Caco-2 (cell line): ENCODE measurements at places on chromosomes 3 and 15. TPM values are rescaled to one million over a fixed set of nuclear protein-coding genes. Genes with fewer than 3 reads are reported as not detected.

DNA sequence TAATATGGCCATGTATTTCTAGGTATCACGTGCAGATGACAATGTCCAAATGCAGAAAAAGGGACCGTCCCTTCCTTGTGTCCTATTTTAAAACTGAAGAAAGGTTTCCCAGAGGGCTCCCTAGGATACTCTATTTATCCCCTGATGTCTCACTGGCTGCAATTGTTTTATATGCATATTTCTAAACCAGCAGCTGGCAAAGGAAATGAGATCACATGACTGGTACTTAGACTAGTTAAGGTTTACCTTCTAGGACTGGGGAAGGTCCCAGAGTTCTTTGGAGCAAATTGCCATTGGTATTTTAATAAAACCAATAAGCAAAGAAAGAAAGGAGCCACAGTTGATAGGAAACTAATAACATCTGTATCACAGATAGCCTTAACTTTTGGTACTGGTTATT lies 29.5 kb downstream of the GTF2E1 start:
- peaks cover 1% of the 10 kb centered on the region; the same call in 1 of the 2 replicates for H3K36me3 ChIP-seq
- H3K4me3 ChIP-seq, result no peak overlapping the region
- H3K4me1 ChIP-seq, result peaks cover 1% of the 10 kb centered on the region; the same call in 1 of the 2 replicates

GRCh38 chr3:9097495-9097894 lies 134.2 kb upstream of the RAD18 start:
- no peak for DNase-seq
- no peak overlapping the region for H3K27ac ChIP-seq
- H3K27me3 ChIP-seq, result no peaks in the 10 kb centered on the region
- no peak overlapping the region for H3K4me3 ChIP-seq
- no peaks in the 10 kb centered on the region for H3K36me3 ChIP-seq

DNA sequence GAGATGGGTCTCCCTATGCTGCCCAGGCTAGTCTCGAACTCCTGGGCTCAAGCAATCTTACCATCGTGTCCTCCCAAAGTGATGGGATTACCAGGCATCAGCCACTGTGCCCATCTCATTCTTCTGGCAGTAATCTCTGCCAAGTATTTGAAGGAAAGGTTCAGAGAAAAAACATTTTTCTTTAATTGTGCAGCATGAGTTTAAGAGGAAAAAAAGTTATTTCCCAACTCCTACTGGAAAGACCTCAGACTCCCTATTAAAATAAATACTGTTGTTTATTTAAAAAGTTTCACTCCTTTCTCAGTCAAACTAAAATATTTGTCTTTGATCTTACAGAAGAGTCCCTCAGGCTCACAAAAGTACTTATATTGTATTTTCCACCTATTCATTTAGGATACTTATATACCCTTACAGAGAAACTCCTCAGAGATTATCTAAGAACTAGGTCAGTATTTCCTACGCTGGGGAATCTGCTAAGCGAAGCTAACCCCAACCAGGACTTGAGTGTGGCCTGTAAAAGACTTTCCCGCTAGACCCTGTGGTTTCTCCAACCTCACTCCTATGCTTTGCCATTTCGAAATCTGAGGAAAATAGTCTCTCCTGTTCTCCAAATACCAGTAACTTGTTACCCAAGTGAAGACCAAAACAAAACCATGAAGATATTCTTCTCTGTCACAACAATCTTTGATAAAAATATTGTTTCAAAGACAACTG lies 28.7 kb downstream of the WWTR1 start:
- no peak for DNase-seq
- H3K4me1 ChIP-seq, result no peaks in the 10 kb centered on the region
- H3K27ac ChIP-seq, result no peak overlapping the region
- no peak overlapping the region for H3K4me3 ChIP-seq

- H3K4me1 ChIP-seq, result no peaks in the 10 kb centered on the region
- DNase-seq, result no peak
- H3K4me3 ChIP-seq, result no peak overlapping the region
- H3K27ac ChIP-seq, result peak overlapping the region; percentile 31
- no peaks in the 10 kb centered on the region for H3K36me3 ChIP-seq
Observed at GRCh38 chr15:63560741-63561448, 36.3 kb upstream of the FBXL22 start.

DNA sequence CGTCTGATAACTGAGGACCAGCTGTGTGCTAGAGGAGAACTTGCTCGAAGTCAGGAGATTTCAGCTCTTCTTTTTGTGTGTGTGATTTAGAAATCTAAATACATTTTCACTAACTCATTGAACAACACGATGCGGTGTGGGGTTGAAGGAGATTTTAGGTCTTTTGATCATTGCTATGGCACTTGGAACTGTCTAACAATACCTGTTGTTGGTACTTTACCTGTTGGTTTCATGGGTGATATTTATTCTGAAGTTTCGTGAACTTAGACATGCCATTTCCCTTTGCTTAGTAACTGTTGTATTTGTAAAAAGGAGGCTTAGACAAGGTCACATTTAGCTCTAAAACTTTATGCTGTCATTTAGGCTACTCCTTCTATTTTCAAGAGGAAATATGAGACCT lies 99.9 kb downstream of the ITPR1 start:
- no peaks in the 10 kb centered on the region for H3K36me3 ChIP-seq
- H3K27ac ChIP-seq, result no peak overlapping the region
- DNase-seq, result no peak

DNA sequence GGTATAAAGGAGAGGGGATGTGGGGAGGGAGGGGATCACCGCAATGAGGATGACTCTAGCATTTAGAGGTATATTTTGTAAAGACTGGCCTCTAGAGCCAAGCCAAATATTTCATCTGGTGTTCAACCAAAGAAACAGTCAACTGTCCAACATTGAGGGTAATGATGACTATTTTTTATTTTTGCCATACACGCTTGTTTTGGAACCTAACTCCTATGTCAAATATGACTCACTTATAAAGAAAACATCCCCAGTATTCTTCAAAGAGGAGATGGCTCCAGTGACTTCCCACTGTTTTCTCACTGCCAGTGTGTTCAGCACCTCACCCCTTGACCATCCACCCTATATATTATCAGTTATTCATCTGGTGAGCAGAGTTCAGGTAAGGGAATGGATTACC lies 77.3 kb downstream of the WNT5A start:
- no peak overlapping the region for H3K27ac ChIP-seq
- H3K4me3 ChIP-seq, result no peak overlapping the region
- no peak for DNase-seq
- H3K27me3 ChIP-seq, result no peaks in the 10 kb centered on the region

The SERINC4 gene
- 0.21 and 0.23 TPM in 2 replicates for total RNA-seq

- H3K36me3 ChIP-seq, result no peaks in the 10 kb centered on the region
- H3K27ac ChIP-seq, result no peak overlapping the region
- no peaks in the 10 kb centered on the region for H3K4me1 ChIP-seq
- no peak overlapping the region for H3K4me3 ChIP-seq
Observed at GRCh38 chr3:2880218-2880756, 229.9 kb downstream of the IL5RA start.

GRCh38 chr3:16897254-16897926 lies 12.6 kb downstream of the PLCL2 start:
- H3K4me3 ChIP-seq, result no peak overlapping the region
- no peaks in the 10 kb centered on the region for H3K36me3 ChIP-seq
- H3K27me3 ChIP-seq, result no peaks in the 10 kb centered on the region; the same call in 1 of the 2 replicates
- no peak for DNase-seq
- no peaks in the 10 kb centered on the region for H3K4me1 ChIP-seq
- no peak overlapping the region for H3K27ac ChIP-seq

- H3K27me3 ChIP-seq, result no peaks in the 10 kb centered on the region
- no peak overlapping the region for H3K4me3 ChIP-seq
- H3K4me1 ChIP-seq, result no peaks in the 10 kb centered on the region
- no peak overlapping the region for H3K27ac ChIP-seq
- DNase-seq, result no peak
Observed at GRCh38 chr3:67067251-67067650, 69.1 kb downstream of the KBTBD8 start.

- no peaks in the 10 kb centered on the region for H3K36me3 ChIP-seq
- no peak overlapping the region for H3K27ac ChIP-seq
- H3K27me3 ChIP-seq, result no peaks in the 10 kb centered on the region
- DNase-seq, result peak; percentile 16
Observed at GRCh38 chr3:101381809-101382208, 61.4 kb upstream of the IMPG2 start.

The LHFPL4 gene
- not detected in 2 replicates for total RNA-seq

- no peak overlapping the region for H3K4me3 ChIP-seq
- H3K4me1 ChIP-seq, result no peaks in the 10 kb centered on the region
- DNase-seq, result no peak
- H3K27ac ChIP-seq, result no peak overlapping the region
- no peaks in the 10 kb centered on the region for H3K27me3 ChIP-seq
Observed at GRCh38 chr3:138034918-138035317, 25.0 kb downstream of the CLDN18 start.

The TMEM108 gene
- total RNA-seq, result not detected in 2 replicates

The TPRG1 gene
- 1.5 and 1.6 TPM in 2 replicates for total RNA-seq

The CFAP161 gene
- not detected in 2 replicates for total RNA-seq

The TYRO3 gene
- total RNA-seq, result 118 and 120 TPM in 2 replicates

DNA sequence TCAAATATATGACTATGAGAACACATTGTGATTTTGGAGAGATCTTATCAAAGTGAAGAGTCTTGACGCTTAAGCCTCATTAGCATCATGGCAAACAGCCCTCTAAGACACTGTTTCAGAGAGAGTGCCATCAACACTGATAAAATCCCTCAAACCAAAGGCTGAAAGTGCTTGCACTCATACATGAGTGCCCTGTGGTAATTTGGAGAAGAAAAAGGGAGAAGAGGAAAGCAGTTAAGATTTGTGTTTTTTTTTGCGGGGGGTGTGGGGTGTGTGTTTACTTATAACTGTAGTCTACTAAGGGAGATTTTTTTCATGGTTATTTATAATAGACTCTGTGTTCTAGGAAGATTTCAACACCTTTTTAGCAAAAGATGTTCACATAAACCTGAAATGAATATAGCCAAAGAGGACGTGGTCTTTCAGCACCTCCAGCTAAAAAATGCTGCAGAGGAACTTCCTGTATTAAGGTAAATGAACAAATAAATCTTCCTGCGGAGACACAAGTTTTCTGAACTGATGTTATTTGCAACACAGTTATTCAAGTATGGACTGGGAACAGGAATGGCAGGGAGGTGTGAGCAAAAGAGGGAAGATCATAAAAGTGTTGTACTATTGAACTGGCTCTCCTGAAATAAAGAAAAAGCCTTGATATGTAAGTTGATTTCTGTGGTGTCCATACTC lies 81.9 kb upstream of the TGFBR2 start:
- no peaks in the 10 kb centered on the region for H3K27me3 ChIP-seq
- peaks cover 12% of the 10 kb centered on the region for H3K4me1 ChIP-seq

- H3K27me3 ChIP-seq, result no peaks in the 10 kb centered on the region
- no peak overlapping the region for H3K27ac ChIP-seq
- H3K4me1 ChIP-seq, result no peaks in the 10 kb centered on the region
- no peak overlapping the region for H3K4me3 ChIP-seq
- no peaks in the 10 kb centered on the region for H3K36me3 ChIP-seq
Observed at GRCh38 chr15:95868450-95868849, 462.1 kb upstream of the NR2F2 start.

The ST8SIA2 gene
- total RNA-seq, result not detected in 2 replicates

DNA sequence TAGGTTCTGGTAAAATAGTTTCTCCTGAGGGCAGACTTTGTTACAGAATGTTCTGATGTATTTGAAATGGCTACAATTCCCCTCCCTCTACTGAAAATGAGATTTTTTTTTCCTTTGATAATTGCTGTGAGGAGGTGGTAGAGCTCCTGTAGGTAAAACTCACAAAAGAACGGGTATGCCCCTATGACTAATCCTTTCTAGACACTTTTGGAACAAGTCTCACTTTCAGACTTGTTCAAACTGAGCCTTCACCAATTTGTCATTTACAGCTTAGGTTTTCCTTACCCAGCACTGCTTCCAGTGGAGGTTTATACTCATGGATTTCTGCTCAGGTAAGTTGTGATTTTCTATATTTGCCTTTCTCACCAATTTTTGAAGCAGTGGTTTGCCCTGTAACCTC lies 115.6 kb downstream of the NLGN1 start:
- no peak overlapping the region for H3K27ac ChIP-seq
- no peak overlapping the region for H3K4me3 ChIP-seq
- H3K4me1 ChIP-seq, result no peaks in the 10 kb centered on the region
- no peaks in the 10 kb centered on the region for H3K36me3 ChIP-seq

The COL6A5 gene
- total RNA-seq, result not detected in 2 replicates

- no peak overlapping the region for H3K27ac ChIP-seq
- DNase-seq, result no peak
- no peaks in the 10 kb centered on the region for H3K36me3 ChIP-seq
- no peaks in the 10 kb centered on the region for H3K27me3 ChIP-seq
- H3K4me3 ChIP-seq, result no peak overlapping the region
Observed at GRCh38 chr3:102761766-102762165, 327.0 kb downstream of the ZPLD1 start.

GRCh38 chr3:171391432-171391831 lies 68.8 kb downstream of the TNIK start:
- H3K4me3 ChIP-seq, result no peak overlapping the region
- no peaks in the 10 kb centered on the region for H3K36me3 ChIP-seq
- H3K27me3 ChIP-seq, result no peaks in the 10 kb centered on the region
- no peak for DNase-seq
- H3K4me1 ChIP-seq, result peaks cover 5% of the 10 kb centered on the region; the same call in 1 of the 2 replicates
- H3K27ac ChIP-seq, result no peak overlapping the region

DNA sequence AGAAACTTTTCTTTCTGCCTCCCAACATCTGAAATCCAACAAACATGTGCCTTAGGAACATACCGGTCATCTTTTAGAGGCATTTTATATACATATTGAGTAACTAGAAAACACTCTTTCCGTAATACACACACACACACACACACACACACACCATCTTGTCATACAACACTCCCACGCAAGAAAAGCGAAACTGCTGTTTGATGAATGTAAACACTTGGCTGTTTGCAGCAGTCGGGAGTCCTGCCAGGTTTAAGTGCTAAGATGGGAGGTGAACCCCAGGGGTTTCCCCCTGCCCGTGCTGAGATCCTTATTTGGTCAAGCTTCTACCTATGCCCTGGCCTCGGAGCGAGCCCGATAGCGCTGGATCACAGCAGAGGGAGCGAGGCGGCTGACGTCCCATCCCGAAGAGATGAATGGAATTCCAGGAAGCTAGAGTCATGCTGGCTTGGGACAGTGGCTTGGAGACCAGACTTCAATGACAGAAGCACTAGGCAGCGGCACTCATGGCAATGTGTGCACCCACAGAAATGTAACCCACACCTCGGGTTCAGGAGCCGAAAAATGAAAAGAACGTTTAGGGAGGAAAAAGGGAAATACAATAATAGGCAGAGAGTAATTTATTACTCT lies 1.3 kb upstream of the THBS1 start:
- H3K27me3 ChIP-seq, result no peaks in the 10 kb centered on the region
- peak overlapping the region; percentile 43 for H3K27ac ChIP-seq
- peak; percentile 77 for DNase-seq

The IMPG2 gene
- total RNA-seq, result 0.07 TPM in 1 of 2 replicates, not detected in the other

- peaks cover 66% of the 10 kb centered on the region for H3K4me1 ChIP-seq
- H3K4me3 ChIP-seq, result no peak overlapping the region
- no peaks in the 10 kb centered on the region for H3K27me3 ChIP-seq
- DNase-seq, result peak; percentile 93
Observed at GRCh38 chr3:57992452-57993213, 15.6 kb upstream of the FLNB start.

The SLC28A1 gene
- not detected in 2 replicates for total RNA-seq
